ENCODE measurements at places on chromosomes 7 and 10.

DNA sequence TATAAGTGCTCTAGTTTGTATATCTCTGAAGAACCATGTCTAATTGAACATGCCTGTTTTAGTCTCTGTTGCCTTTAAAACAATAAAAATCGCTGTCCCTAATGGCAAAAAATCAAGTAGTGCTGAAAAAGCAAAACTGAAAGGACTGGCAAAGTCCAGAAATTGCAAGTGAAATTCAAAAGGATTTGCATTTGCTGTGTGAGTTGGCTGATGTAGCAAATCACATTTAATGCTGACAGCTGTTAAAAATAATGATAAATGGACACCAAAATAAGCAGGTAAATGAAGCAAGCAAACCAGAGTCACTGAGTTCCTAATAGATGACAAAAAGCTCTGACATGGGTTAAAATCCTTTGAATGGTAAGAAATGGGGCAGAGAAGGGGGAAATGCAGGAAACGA lies 874.1 kb downstream of the GRM8 start:
- DNase-seq: no peak

- no peak for DNase-seq
These were observed 529.4 kb downstream of the SORCS3 start for GRCh38 chr10:105170521-105170920.

- DNase-seq: no peak
These were observed 172.3 kb upstream of the PPP2R2D start for GRCh38 chr10:131728286-131729228.

DNA sequence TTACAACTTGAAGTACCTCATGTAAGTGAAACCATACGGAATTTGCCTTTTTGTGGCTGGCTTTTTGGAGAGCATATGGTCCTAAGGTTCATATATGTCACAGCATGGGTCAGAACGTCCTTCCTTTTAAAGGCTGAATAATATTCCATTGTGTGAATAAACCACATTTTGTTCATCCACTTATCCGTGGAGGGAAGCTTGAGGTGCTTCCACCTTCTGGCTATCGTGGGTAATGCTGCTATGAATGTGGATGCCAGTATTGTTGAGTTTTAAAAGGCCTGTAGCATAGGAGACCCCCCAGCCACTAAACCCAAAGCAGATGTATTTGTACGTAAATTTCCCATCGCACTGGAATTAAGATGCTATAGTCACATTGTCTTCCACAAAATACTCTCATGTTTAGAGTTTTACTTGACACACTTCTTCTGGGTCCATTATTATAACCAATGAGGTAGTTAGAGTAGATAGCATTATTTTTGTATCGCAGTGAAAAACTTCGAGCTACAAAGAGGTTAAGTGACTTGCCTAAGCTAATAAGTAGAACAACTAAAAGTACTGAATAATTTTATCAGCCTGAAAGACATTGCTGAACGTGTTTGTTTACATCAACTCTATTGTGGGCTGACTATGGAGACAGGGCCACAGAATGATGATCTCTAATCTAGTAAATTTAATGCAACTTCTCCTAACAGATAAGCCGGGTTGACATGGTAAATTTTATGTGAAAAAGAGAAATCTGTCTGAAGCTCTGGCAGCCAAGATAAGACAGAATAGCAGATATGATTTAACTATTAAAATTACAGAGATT lies 183.0 kb upstream of the CTBP2 start:
- no peak for DNase-seq

DNA sequence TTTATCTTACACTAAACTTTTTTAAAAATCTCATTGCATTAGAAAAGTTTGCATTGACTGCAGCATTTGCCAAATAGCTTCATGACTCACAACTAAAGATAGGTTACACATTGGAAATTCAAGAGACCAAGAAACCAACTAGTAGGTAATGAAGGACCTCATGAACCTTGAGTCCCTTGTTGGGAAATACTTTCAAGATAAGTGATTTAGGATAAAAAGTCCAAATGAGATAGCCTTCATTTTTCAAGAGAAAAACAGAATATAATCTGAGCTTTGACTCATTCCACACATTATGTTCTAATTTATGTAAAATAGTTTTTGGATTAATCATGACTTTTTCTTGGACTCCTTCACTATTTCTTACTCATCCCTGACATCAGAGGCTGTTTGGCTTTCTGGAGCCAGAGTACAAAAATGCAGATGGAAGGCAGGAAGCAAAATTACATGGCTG lies 13.1 kb upstream of the LIPF start:
- peak; percentile 30 for DNase-seq

GRCh38 chr10:111836064-111836463 lies 347.5 kb downstream of the GPAM start:
- no peak for DNase-seq

GRCh38 chr7:30717181-30717580 lies 34.8 kb upstream of the INMT start:
- DNase-seq: peak; percentile 75

DNA sequence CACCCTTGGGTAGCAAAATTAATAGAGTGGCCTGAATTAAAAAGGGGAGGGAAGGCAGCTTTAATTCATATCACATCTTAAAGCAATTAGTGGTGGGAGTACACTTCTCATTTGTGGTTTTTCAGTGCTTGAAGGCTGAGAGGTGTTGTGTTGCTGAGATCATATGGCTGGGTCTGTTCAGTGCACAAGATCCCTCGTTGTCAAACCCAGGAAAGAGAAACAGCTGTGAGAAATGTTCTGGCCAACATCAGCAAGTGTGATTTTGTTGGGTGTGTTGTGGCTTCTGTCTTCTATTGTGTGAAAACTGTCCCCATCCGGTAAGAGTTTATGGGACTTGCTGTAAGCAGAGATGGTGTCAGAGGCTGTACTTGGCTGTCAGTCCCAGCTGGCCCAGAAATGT lies 197.9 kb upstream of the BMPER start:
- DNase-seq: no peak

All from H54 (cell line).